Activated gamma-delta T cell (primary cell): ENCODE measurements at places on chromosomes 2 and 18.
A peak's percentile ranks its signal among the peaks of the same experiment; 100 is the strongest.

- DNase-seq = no peak
Observed at GRCh38 chr2:14255135-14255820, 377.2 kb upstream of the LRATD1 start.

GRCh38 chr18:58188996-58189395, 145.0 kb downstream of the NEDD4L start:
- DNase-seq = no peak

- DNase-seq = no peak
Observed at GRCh38 chr2:74575320-74575719, 20.8 kb downstream of the DOK1 start.

- no peak for DNase-seq
Observed at GRCh38 chr2:236175548-236176150, 7.5 kb upstream of the GBX2 start.

DNA sequence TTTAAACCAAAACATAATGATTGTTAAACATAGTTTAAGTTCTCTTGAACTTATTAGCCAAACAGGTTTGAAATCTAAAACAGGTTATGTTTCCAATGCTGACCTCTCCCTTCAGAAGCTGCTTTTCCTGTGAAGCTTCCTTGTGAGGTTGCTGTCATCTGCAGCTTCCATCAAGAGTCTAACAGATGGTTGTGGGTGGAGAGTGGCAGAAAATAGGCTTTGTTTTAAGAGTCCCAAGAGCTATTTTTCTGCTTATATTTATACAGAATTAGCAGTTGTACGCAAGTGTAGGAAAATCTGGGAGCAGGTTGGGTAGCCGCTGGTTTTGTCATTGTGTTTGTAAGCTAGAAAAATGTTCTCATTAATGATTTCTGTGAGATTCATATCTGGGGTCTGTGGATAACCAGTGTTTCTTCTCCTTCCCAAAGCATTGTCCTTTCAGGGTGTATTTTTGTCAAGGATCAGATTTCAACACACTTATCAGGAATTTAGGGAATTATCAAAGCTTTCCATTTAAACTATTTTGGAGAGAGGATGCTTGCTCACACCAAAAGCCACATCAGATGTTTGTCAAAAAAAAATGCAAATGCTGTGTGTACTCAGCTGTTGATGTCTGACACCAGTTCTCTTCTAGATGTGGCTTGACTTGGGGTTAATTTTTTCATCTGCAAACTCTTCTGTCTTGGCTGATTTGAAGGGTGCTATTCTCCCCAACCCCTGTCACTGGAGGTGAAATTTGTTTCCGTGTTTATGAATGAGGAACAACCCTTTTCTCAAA, 78.1 kb upstream of the KIF5C start:
- DNase-seq = no peak

- no peak for DNase-seq
Observed at GRCh38 chr2:195037045-195037444, 620.0 kb upstream of the SLC39A10 start.

GRCh38 chr18:56038171-56039030, 450.4 kb upstream of the TCF4 start:
- DNase-seq = no peak

GRCh38 chr2:45855374-45855773, 203.9 kb downstream of the PRKCE start:
- DNase-seq = no peak

GRCh38 chr18:30277676-30278075, 764.9 kb downstream of the DSC3 start:
- DNase-seq = no peak

DNA sequence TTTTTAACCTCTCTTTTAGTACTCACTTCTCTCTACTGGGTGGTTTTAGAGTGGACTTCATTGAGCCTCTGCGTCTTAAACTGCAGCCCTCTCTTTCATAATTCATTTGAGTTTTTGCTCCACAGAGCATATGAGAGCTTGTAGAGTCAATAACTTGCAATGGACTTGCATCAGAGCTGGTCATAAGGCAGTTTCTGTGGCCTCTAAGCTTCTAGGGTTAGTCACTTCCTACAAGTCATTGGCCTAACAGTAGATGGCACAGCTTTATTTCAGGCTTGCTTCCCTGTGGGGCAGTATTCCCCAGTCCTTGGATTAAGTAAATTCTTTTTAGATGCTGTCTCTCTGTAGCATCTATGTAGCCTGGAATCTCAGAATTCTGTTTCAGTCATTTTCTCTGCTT, 1435.7 kb downstream of the LRP1B start:
- DNase-seq = no peak

DNA sequence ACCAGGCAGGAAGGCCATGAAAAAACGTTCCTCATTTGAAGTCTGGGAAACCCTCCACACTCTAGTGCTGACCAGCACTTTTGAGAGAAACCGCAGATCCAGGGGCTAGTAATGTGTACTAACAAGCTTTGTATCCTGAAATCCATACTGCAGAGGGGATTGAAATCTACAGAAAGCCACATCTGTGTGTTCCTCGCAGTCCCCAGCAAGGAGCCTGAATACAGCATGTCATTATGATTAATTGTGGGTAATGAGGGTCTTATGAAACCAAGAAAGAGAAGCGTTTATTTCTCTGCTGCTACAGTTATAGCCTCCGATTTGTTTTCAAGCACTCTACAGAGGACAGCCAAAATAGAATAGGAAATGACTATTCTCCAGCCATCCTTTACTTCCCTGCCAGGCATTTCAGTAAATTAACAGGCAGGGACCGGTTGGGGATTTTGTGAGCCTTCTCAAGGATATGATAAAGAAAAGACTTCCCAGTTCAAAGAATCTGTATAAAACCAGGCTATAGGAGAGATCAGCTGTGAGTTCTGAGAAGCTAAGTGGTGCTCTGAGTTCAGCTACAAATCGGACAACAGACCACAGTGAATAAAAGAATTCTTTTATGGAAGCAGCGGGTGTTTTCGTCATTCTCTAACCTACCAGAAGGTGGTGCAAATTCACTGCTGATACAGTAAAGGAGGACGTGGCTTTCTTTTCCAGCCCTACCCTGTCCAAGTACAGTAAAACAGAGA, 133.4 kb downstream of the INSIG2 start:
- no peak for DNase-seq

GRCh38 chr18:3454365-3455089, 4.6 kb downstream of the TGIF1 start:
- no peak for DNase-seq

- no peak for DNase-seq
Observed at GRCh38 chr2:162277381-162277780, 34.1 kb upstream of the FAP start.

- no peak for DNase-seq
Observed at GRCh38 chr2:43190311-43191052, 35.9 kb downstream of the ZFP36L2 start.

GRCh38 chr2:226267516-226268289, 531.9 kb downstream of the IRS1 start:
- DNase-seq = no peak

DNA sequence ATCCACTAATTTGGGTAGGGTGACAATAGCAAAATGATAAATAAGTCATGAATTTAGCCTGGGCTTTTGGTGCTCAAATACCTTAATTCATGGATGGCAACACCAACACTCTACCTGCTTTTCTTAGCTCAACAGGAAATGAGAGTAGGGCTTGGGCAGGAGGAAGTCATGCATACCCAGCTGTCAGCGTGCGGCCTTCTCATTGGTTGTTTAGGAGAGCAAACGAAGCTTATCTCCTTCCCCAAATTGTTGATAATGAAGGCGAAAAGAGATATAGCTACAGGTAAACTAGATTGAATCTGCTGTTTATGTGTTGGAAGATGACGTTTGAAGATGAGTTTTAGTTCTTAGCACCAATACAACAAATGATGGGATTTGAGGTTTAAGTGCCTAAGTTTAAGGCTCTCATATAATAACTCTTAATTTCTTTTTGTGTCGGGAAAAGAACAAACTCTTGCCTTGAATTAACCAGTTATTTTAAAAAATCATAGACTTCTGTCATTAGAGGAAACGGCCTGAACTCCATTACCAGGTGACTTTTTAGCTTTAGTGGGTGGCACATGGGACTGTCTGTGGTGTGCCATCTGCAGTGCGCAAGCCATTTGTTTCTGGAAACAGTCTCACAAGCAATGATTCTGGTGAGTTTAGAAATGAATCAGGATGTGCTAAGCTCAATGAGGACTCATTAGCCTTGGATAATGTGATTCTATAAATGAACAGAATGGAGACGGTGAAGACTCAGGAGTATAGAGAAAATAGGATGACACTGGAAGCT, 19.8 kb downstream of the MAP4K4 start:
- no peak for DNase-seq

DNA sequence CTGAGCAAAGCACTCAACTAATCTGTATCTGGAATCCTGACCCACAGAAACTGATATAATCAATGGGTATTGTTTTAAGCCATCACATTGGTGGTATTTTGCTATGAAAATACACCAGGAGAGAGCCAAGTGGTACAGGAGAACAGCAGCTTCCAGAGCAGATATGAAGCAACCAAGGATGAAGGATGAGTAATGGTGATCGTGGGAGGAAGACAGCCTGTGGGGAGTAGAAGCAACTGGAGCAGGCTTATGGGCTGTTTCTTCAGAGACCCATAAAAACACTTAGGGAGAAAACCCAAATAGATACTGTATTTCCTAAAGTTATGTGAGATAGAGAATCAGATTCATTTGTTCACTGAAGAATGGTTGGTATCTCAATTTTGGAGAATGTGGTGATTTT, 330.8 kb downstream of the NUP35 start:
- no peak for DNase-seq

DNA sequence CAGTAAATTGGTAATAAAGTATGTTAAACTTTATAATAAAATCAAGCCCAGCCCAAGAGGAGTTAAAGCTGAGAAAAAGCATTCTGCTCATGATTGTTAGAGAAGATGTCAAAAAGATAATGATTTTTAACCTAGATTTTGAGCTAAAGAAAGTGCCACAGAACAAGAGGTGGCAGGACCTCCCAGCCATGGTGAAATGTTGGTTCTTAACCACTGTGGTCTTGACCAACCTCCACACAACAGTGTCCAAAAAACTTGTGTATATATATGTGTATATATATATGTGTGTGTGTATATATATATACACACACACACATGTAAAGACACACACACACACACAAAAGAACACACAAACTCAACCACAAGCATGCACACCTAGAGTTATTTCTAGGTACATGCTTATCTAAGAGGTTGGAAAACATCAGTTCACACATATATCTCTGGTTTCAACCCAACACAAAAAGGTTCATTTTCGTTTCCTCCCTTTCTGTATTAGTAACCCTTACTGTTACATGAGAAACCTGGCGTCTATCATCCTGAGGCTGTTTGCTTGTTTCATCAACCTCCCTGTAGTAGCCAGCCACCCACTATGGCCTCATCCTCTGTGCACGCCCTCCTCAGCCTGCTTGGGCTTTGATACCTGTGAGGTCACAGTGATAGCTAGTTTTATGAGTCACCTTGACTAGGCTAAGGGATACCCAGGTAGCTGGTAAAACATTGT, 631.8 kb upstream of the ID2 start:
- DNase-seq = no peak

DNA sequence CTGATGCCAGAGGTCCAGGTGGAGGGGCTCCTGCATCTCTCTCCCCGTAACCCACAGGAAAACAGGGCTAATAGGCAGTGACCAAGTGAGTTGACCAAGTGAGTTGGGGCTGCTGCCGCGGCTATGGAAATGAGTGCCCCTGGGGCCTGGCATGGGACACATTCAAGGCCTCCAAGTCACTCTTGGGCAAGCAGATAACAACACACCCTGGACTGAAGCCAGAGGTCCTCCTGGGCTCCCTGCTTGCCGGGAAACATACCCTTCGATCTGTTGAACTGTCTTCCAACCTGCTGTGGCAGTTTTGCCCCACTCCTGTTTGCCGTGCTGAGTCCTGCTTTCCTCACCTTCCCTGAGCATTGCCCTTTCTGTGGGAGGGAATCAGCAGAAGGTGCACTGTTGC, 89.2 kb downstream of the LIPG start:
- no peak for DNase-seq

DNA sequence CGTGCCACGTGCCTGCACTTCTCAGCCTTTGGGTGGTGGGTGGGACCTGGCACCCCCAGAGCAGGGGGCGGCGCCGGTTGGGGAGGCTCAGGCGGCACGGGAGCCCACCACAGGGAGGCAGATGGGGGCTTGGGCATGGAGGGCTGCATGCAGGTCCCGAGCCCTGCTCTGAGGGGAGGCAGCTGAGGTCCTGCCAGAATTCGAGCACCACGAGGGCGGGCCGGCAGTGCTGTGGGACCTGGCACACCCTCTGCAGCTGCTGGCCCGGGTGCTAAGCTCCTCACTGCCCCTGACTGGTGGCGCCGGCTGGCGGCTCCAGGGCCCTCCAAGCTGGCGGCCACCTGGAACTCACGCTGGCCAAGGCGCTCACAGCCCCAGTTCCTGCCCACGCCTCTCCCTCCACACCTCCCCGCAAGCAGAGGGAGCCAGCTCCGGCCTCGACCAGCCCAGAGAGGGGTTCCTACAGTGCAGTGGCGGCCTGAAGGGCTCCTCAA, 1176.8 kb upstream of the GYPC start:
- peak; percentile 7 for DNase-seq

- DNase-seq = no peak
Observed at GRCh38 chr2:159045545-159046454, 77.4 kb downstream of the TANC1 start.

GRCh38 chr18:69866212-69866611, 81.5 kb downstream of the CD226 start:
- no peak for DNase-seq

GRCh38 chr2:43273529-43273928, 47.1 kb upstream of the ZFP36L2 start:
- no peak for DNase-seq

DNA sequence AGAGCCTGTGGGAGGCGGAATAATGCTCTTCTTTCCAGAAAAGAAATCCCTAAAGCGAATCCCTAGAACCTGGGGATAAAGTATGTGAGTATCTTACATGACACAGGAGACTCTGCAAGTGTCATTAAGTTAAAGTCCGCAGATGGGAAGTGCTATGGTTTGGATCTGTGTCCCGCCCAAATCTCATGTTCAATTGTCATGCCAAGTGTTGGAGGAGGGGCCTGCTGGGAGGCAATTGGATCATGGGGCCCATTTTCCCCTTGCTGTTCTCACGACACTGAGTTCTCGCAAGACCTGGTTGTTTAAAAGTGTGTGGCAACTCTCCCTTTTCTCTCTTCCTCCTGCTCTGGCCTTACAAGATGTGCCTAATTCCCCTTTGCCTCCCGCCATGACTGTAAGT, 207.8 kb downstream of the MYT1L start:
- no peak for DNase-seq
